ENCODE measurements at places on chromosomes 2 and 18.

DNA sequence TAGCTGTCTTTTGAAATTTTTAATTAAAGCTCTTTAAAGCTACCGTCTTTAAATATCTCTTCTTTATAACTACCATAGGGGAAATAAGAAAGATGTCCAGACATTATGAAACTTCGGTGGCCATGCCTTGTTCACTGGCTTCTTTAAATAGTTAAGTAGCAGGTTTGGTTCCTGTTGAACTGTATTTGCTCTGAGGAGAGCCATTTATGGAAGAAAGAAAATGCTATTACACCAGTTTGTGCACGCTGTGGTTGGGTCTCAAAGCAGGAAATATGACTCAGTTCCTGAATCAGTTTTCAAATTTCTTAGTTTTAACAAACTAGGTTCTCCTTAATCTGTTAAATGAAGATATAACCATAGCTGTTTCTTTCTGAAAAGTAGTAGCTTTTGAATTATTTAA lies 12.2 kb downstream of the ARPC2 start:
- DNase-seq: peak; percentile 74

GRCh38 chr2:191894681-191895147 lies 47.8 kb upstream of the CAVIN2 start:
- DNase-seq: peak; percentile 40

- no peak for DNase-seq
These were observed 13.0 kb downstream of the YWHAQ start for GRCh38 chr2:9617749-9618148.

GRCh38 chr18:68177807-68178702 lies 536.9 kb downstream of the TMX3 start:
- DNase-seq: peak; percentile 98

DNA sequence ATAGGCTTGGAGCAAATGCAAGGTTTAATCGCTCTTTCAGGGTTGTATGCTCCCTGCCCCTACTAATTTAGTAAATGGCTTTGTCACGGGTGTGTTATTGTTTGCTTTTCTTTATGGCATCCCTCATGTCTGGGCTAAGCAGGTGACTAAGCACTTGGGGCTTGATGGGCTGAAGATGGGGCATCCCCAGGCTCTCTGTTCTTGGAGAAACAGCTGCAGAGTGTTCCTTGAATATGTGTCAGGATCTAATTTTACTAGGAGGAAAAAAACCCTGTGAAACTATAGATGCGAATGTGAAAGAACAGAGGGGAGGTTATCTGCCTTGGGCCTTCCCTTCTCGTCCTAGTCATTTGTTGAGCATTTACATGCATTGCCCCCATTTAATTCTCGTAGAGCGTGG lies 94.7 kb upstream of the TAF1B start:
- DNase-seq: no peak
